NCI-H1048 (cell line): ENCODE measurements at places on chromosomes 16 and 17.

DNA sequence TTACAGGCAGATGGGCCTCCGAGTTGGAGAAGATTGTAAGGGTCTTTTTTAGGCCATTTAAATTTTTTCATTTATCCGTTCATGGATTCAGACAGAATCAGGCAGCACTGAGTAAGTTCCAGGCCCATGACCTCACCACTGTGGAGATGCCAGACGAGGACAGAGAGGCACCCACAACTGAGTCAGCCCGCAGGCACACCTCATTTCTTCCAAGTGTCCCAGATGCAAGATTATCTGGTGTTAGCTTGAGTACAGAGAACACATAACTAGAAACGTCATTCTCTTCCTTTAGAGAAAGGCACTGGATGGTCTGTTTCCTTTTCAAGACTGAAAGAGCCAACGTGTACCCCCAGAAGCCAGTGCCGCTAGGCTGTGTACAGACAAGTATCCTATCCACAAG is 16.9 kb downstream of the CLEC16A start:
- no peak for DNase-seq

DNA sequence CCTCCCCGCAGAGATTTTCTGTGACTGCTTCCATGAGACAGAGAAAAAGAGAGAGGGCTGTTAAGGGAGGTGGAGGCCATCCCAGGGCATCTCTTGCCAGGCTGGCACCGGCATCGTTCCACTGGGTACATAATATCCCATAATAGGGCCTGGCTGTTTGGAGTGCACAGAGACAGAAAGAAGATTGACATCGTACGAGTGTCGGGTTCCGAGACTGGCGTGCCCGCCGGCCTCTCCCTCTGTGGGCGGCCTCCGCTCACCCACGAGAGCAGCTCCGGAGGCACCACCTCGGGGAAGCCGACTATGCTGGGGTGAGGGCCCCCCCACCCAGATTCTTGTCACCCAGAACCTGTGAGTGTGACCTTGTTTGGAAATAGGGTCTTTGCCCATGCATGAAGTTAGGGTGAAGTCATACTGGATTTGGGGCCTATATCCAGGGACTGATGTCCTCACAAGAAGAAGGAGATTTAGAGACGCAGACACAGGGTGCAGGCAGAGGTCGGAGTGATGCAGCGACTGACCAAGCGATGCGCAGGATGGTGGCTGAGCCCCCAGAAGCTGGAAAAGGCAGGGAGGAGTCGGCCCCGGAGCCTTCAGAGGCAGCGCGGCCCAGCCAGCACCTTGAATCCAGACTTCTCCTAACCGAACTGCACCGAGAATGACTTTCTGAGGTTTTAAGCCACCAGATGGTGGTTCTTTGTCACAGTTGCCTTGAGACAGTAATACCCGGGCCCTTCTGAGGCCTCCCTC is 101.8 kb upstream of the CIBAR2 start:
- no peak for DNase-seq

DNA sequence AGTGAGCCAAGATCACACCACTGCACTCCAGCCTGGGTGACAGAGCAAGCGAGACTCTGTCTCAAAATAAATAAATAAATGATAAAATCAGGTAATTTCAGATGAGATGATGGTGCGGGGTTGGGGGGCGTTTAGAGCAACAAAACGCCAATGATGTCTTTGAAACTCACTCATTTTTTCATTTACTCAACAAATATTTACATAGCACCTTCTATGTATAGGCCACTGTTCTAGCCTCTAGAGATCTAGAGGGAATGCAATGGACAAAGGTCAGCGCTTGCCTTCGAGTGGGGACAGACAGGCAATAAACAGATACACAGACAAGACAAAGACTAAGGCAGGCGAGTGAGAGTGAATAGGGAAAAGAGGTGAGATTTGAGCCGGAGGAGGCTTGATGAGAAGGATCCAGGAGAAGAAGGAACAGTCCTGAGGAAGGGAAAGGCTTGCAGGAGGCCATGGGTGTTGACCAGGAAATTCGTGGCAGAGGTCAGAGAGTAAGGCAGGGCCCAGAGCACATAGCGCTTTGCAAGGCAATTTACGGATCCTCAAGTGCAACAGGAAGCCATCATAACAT is 14.1 kb downstream of the ALDH3A1 start:
- no peak for DNase-seq

GRCh38 chr17:78133179-78133951 is 2.8 kb downstream of the TMC8 start:
- no peak for DNase-seq

- no peak for DNase-seq
Measured at GRCh38 chr17:81651692-81652091, 4.7 kb downstream of the PDE6G start.

- DNase-seq, result no peak
Measured at GRCh38 chr17:30996486-30996885, 25.6 kb downstream of the RNF135 start.

DNA sequence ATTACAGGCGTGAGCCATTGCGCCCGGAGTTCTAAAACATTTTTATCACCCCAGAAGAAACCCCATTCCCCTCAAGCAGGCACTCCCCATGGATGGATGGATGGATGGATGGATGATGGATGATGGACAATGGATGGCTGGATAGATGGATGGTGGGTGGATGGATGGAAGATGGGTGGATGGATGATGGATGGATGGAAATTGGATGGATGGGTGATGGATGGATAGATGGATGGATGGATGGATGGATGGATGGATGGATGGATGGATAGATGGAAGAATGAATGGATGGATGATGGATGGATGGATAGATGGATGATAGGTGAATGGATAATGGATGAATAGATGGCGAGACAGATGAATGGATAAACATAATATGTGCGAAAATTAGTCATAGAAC is 16.5 kb downstream of the PLA2G10 start:
- no peak for DNase-seq

- DNase-seq, result no peak
Measured at GRCh38 chr16:52920331-52920730, 132.4 kb downstream of the CHD9NB start.

DNA sequence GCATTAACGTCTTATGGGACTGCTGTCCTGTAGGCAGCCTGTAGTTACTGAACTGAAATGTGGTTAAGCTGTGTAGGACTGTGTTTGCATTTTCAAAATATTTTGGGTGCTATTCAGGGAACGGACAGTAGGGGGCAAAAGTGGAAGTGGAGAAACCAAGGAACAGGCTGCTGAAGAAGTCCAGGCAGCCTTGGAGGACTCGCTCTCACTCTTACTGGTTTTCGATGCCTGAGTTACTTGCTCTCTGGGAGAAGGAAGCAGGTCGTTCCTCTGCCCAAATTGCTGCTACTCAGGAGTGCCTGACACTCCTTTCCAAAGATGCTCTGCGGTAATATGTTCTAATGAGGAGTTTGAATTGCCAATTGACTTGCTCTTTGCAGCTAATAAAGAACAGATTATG is 64.5 kb upstream of the RBFOX1 start:
- DNase-seq, result no peak

- DNase-seq, result no peak
Measured at GRCh38 chr16:53061701-53062159, 6.9 kb downstream of the CHD9 start.

DNA sequence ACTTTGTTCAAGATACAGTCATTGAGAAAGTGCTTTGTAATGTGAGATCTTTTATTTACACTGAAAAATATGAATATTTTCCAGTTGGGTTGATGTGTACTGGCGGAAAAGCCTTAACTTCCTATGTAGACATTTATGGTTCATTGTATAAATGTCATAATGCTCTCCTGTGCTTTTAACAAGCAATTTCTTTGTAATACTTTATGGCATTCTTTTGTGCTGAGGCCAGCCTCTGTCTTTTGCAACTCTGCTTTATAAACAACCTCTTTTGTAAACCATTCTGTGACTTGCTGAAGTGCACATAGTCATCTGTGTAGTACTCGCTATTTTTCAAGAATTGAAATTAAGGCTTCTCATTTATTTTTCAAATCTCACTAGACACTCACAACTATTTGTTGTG is 291.2 kb downstream of the CDH11 start:
- no peak for DNase-seq

GRCh38 chr17:7042501-7043181 is 1.3 kb downstream of the SLC16A11 start:
- DNase-seq, result no peak

- no peak for DNase-seq
Measured at GRCh38 chr16:27241658-27242057, 26.9 kb downstream of the NSMCE1 start.

DNA sequence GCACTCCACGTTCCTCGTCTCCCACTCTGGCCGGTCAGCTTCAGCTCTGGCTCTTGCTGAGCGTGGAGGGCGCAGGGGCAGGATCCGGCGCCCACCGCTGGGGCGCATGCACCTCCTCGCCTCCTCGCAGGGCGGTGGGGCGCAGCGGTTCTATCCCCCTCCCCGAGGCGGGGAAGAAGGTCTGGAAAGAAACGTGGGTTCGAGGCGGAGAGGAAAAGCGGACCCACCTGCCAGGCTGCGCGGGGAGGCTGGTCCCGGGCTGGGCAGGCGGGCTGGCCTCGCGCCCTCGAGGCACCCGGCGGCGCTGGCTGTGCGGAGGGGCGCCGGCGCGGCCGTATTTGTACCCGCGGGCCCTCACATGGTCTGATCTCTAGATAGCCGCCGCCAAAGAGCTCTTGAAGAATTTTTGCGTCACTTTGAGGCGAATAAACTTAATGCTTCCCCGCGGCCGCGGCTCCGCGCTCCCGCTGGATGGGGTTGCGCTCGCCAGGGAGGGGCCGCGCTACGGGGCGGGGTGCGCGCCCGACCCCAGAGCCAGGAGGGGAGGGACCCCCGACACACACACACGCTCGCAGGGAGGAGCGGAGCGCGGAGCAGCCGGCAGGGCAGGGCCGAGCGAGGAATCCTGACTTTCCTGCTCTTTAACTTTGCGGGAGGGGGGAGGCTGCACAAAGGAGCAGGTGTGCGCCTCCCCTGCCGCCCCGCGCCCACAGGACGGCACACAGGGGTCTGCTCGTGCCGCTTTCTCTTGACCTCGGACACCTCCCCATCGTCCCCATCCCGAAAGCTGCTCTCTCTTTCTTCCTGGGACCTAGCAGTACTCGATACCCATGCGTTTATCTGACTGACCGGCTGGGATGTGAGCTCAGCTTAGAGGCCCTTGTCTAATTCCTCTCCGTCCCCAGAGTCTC is at the start of gene SLC6A4:
Gene SLC6A4, minus strand, starts transcription at position 312 of the 911 bp plus-strand sequence. CDS start 13,739 bp downstream, outside the sequence.
- no peak for DNase-seq

GRCh38 chr17:15909481-15909991 is 35.4 kb upstream of the ADORA2B start:
- no peak for DNase-seq

GRCh38 chr16:10763456-10763855 is 19.8 kb downstream of the NUBP1 start:
- DNase-seq, result no peak
